A549 treated with RU486 at 1 μM for 4 hours (cell line): ENCODE measurements at places on chromosomes 6 and 20. TPM values are rescaled to one million over a fixed set of nuclear protein-coding genes. Genes with fewer than 3 reads are reported as not detected.

CCDC28A gene
- total RNA-seq, result 9.3 to 13.4 TPM (median 12.3 TPM) in 5 replicates

CCR6 gene
- total RNA-seq, result 0.12 TPM in 1 of 5 replicates, not detected in the others

FOXP4 gene
- 15.9 to 26.4 TPM (median 21.2 TPM) in 5 replicates for total RNA-seq

ID4 gene
- 0.73 to 1.6 TPM (median 0.92 TPM) in 5 replicates for total RNA-seq

FOXS1 gene
- total RNA-seq, result 0.46 to 1.2 TPM (median 0.77 TPM) in 5 replicates

NRSN1 gene
- not detected in 5 replicates for total RNA-seq

DNMT3B gene
- 3.8 to 4.9 TPM (median 4.2 TPM) in 5 replicates for total RNA-seq

TFAP2B gene
- not detected in 5 replicates for total RNA-seq

ISM1 gene
- 0.16 to 0.56 TPM (median 0.37 TPM) in 5 replicates for total RNA-seq

CST5 gene
- total RNA-seq, result not detected in 5 replicates

SERINC1 gene
- total RNA-seq, result 34.9 to 87.4 TPM (median 81.7 TPM) in 5 replicates

PAX1 gene
- total RNA-seq, result 0.01 TPM in 1 of 5 replicates, not detected in the others

PXMP4 gene
- total RNA-seq, result 4.4 to 7.1 TPM (median 6.3 TPM) in 5 replicates

UBE3D gene
- 3.8 to 4.9 TPM (median 4.5 TPM) in 5 replicates for total RNA-seq

RNF144B gene
- total RNA-seq, result 0.14 to 1.1 TPM (median 0.51 TPM) in 5 replicates

GSTA3 gene
- total RNA-seq, result not detected in 5 replicates

TMEM14B gene
- 134 to 154 TPM (median 143 TPM) in 5 replicates for total RNA-seq

CD40 gene
- 3.4 to 5.4 TPM (median 4.3 TPM) in 5 replicates for total RNA-seq

PROKR2 gene
- not detected in 5 replicates for total RNA-seq

ZKSCAN4 gene
- 2.1 to 3.1 TPM (median 2.6 TPM) in 5 replicates for total RNA-seq

ZNF311 gene
- total RNA-seq, result 0.14 to 0.28 TPM (median 0.19 TPM) in 4 of 5 replicates, not detected in the other

IER3 gene
- total RNA-seq, result 97.7 to 162 TPM (median 152 TPM) in 5 replicates

SAMD5 gene
- 0.41 to 0.73 TPM (median 0.66 TPM) in 5 replicates for total RNA-seq

CDSN gene
- total RNA-seq, result not detected in 5 replicates

BCL2L1 gene
- 170 to 183 TPM (median 181 TPM) in 5 replicates for total RNA-seq

MCHR2 gene
- total RNA-seq, result not detected in 5 replicates

CFB gene
- total RNA-seq, result 2.0 to 3.3 TPM (median 2.9 TPM) in 5 replicates

POU5F1 gene
- 2.8 to 6.0 TPM (median 4.1 TPM) in 5 replicates for total RNA-seq

TCFL5 gene
- 3.5 to 4.9 TPM (median 4.8 TPM) in 5 replicates for total RNA-seq

CSNK2B gene
- 168 to 197 TPM (median 178 TPM) in 5 replicates for total RNA-seq

MAP7 gene
- total RNA-seq, result 27.1 to 33.3 TPM (median 31.8 TPM) in 5 replicates

BPIFA1 gene
- total RNA-seq, result not detected in 5 replicates

DEFB112 gene
- not detected in 5 replicates for total RNA-seq

BPI gene
- not detected in 5 replicates for total RNA-seq

COQ3 gene
- total RNA-seq, result 10.4 to 12.1 TPM (median 11.6 TPM) in 5 replicates
